Hematopoietic multipotent progenitor cell treated with erythropoietin and hydrocortisone succinate and interleukin-3 and kit ligand, for 8 days (in vitro differentiated cells): ENCODE measurements at places on chromosomes 6 and 20.
A peak's percentile ranks its signal among the peaks of the same experiment; 100 is the strongest.

DNA sequence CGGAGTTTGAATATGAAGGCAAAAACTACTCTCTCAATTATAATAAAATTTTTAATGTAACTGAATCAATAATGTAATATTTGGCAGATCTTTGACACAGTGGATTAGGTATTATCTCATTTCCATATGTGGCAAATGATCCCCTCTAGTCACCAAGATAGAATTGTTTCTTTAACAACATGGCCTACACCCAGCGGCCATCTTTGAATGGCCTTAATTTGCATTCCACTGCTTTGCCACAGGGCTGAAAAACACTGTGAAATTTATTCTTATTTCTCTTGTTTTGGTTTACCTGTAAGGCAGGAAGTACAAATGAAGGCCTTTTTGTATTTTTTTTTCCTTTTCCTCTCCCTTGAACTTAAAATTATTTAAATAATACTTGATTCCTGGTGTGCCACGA, 162.6 kb upstream of the SCGN start:
- DNase-seq: no peak

DNA sequence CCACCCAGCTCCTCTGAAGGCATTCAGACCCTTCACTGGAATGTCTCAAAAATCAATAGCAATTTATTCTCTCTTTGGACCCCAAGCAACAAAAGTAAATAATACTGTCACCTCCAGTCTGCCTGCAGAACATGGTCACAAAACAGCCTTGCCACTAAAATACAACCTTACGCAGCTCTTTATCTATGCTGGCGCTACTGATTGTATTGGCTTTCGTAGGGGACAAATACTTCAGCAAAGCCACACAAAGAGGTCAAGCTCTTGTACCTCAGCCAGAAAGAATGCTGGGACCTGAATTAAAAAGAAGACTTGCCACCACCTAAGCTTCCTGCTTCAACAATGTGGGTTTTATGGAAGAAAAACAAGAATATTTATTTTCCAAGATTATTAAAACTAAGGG, 57.2 kb downstream of the PRKN start:
- no peak for DNase-seq

DNA sequence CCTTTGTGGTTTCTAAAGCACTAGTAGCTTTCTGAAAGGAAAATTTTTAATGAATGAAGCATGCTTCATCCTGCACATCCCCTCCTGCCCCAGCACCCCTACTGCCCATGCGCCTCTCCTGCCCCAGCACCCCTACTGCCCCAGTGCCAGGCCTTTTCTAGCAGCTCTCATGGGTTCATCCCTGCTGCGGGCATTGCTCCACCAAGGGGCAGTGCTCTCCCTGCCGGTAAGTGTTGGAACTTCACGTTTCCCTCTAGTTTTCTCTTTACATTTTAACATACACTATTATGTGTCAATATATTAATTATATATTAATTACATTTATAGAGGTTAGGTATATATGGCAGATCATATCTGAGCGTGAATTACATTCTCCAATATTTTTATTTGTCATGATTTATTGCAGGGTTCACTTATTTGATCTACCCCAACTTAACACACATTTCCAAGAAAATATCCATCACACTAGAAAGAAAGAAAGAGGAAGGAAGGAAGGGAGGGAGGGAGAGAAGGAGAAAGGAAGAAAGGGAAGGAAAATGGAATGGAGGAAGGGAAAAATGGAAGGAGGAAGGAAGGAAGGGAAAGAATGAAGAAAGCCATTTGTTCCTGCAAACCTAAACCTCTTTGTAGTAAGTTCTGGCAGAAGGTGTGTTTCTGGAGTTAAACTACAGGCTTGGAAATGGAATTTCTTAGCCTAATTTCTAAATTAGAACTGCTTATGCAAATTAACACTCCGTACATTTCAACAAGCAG, 46.8 kb downstream of the CEP43 start:
- DNase-seq: no peak

GRCh38 chr6:44228836-44229235, 5.4 kb downstream of the SLC29A1 start:
- DNase-seq: no peak

DNA sequence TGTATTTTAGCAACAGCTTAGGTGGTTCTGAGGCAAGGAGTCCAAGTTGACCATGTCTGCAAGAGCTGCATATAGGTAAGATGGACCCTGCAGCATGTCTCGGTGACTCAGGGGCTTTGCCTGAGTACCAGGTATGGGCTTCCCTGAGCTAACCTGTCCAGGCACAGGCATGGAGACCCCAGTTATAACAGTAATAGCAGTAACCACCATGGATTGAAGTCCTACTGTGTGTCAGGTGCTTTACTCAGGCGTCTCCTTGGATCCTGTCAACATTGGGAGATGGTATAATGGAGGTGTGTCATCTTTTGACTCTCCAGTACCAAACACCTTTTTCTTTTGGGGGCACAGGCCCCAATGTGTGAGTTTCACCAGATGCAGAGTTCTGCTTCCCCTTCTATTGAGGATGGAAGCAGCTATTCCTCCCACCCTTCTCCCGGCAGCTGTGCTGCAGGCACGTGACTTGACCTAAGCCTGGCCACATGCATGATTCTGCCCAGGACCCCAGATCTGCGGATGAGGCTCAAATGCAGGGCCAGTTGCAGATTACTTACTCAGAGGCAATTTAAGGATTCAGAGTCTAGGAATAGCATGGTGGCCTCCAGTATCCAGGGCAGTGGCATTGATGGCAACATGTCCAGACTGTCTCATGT, 13.8 kb downstream of the TREM1 start:
- DNase-seq: no peak

DNA sequence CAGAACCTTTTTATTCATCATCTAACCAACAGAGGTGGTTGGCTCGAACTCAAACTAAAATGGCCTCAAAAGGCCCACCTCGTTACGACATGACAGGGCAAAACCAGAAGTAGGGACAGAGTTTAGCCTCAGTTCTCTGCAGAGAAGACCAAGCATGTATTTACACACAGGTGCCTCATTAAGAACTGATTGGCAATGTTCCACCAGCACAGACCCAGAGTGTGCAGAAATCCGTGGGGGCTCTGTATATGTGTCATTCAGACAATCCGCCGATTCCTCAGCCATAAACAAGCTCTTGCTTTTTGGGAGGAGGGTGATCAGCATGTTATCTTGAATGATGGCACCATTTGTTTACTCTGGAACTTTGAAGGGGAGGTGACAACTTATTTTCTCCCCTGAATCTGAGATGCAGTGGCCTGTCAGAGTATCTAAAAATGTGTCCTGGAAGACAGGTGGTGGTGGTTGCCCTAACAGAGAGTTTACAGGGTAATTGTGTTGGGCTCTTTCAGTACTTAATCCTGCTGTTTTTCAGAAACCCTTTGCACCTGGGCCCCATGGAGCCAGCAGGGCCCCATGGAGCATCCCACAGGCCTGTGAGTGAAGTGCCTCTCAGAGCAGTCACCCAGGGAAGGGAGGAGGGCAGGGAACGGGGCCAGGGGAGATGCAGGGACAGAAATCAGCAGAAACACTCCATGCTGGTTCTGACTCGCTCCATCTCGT, 29.1 kb upstream of the C20orf203 start:
- no peak for DNase-seq

GRCh38 chr20:43322851-43323250, 133.1 kb upstream of the PTPRT start:
- no peak for DNase-seq

DNA sequence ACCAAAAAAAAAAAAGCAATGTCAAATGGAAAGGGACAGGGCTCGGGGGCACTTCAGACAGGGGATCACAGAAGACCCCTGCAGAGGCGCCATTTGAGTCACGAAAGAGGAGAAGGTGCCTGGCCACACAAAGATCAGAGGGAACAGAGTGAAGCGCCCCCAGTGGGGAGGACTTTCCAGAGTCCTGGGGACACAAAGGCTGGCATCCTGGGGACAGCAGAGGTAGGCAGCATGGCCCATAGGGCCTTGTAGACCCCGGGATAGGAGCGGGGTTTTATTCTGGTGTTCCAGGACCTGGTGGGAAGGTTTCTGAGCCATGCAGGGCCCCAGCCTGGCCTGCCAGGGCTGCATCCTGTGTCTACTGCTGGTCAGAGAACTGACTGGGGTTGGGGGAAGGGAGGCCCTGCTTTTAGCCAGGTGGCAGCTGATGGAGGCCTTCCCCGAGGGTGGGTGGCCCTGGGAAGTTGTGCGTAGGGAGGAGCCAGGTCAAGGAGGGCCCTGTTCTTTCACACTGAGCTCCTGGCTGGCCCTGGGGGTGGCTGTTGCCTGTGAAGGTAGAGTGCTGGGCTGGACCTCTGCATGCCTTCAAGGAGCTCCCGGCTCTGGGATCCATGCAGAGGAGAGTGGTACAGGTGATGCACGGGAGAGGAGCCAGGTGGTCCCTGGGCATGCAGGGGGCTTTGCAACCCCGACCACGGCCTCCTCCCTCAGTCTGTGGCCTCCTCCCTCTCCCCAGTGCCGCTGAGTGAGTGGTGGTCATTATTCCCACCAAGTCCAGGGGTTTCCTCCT, 117.9 kb downstream of the CDH4 start:
- no peak for DNase-seq

DNA sequence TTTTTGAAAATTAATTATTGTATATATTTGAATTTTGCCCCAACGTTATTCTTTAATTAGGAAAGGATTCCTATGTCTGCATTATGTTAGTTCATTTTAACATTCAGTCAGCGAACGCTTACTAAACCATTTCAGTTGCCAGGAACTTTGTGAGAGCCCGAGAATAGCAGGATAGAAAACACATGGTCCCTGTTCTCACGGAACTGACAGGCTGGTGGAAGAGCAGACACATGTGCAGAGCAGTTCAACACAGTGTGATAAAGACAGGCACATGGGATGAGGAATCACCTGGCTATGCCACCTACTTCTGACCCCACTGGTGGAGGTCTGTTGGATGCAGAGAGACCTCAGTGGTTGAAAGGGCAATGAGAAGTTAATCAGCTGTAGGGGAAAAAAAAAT, 367.2 kb downstream of the EPM2A start:
- no peak for DNase-seq

DNA sequence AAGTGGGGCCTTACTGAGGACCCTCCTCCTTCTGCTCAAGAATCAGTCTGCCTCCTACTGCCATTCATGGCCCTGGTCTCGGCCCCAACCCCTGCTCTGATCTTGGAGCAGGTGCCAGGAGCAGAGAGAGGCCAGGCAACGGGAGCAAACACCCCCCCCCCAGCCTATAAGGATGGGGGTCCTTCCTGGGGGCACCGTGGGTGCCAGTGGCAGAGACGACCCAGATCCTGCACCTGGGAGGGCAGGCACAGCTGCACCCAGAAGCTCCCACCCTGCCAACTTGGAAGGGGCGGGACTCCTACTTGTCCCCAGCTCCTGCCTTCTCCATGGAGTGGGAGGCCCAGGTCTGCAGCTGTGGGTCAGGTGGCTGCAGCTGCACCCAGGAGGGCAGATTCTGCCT, 183.2 kb downstream of the EYA4 start:
- DNase-seq: no peak

DNA sequence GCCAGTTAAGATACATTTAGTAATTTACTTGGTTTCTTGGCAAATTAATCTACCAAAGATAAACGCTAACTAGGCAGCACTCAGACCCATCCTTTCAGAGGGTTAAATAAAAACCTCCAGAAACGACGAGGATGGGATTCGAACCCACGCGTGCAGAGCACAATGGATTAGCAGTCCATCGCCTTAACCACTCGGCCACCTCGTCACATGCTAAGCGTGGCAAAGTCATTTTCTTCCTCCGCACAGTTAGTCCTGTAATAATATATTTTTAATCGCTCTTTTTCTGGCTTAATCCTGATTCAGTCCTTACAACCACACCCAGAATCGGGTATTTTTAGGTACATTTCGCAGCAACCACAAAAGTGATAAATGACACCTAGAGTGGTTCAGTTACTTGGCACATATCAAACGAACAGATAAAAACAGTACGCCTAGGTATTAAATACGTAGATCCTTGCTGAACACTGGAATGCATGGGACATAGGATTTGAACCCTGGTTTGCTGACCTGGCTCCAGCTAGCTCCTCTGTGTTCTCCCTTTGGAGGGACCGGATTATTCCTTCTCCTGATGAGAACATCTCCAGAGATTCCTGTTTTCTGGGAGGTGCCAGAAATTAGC, 71.6 kb downstream of the GPX5 start:
- DNase-seq: peak; percentile 60

DNA sequence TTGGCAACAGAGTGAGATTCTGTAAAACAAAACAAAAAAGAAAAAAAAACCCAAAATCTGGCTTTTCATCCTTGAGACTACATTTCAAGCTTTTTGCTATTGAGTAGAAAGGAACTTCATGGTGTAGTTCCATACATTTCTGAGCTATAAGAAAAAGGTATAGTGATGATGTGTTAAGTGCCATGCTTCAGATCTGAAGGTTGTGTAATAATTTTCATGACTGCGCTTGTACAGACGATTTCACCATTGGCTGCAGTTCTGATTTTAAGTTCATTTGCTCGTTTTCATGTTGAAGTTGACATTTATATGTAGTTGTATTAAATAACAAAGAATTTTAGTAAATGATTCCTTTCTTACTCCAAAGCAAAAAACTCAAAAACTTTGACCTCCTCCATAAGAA, 247.6 kb downstream of the ARID1B start:
- DNase-seq: no peak

DNA sequence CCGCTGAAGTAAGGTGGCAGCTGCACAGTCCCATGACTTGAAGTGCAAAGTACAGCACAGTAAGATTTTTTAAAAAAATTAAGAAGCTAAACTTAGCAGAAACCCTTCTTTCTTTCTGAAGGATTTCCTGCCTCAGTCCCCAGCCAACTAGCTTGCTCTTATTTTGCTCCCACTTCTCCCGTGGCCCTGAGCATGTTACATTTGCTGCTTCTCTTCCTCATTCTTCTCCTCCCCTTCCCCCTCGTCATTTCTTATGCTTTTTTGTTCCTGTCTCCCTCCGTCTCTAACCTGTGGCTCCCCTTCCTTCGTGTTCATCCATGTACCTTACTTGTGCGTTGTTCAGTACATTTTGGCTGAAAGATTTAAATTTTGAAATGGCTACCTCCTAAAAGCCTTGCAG, 123.0 kb downstream of the SASH1 start:
- DNase-seq: no peak

DNA sequence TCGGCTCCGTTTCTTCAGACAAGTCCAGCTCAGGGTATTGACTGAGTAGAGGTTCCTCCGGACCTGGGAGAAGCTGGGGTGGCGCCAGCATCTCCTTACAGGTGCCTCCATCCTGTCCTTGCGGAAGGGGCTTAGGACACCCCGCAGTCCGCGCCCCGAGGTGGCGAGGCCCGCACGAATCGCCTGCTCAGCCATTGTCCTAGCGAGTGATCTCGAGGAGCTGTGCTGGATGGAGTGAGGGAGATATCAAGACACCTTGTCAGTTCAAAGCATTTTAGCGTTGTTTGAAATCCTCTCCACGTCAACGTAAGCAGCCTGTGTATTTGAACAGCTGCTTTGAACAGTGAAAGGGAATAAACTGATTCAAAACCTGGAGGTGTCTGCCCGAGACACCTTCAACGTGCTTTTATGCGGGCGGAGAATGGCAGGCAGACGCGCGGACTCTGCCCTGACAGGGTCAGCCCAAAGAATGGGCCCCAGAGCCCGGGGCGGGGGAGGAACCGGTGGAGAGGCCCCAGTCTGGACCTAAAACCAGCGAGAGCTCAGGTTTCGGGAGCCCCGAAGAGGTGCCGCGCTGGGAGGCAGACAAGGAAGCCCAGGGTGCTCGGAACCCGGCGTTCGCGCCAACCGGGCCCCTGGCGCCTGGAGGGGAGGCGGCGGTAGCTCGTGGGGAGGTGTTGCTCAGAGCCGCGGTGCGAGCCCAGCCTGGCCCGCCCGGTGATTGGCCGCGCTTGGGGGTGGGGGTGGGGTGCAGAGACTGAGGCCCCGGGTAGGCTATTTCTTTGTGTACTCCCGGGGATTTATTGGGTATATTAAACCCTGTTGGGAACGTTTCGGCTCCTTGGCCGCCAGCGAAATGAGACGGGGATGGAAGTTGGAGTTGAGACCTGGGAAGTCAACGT, 3.1 kb upstream of the POU3F2 start:
- no peak for DNase-seq
